ENCODE measurements at places on chromosomes 4 and X.

- no peak for DNase-seq
Observed at GRCh38 chr4:3613967-3614730, 81.9 kb upstream of the LRPAP1 start.

DNA sequence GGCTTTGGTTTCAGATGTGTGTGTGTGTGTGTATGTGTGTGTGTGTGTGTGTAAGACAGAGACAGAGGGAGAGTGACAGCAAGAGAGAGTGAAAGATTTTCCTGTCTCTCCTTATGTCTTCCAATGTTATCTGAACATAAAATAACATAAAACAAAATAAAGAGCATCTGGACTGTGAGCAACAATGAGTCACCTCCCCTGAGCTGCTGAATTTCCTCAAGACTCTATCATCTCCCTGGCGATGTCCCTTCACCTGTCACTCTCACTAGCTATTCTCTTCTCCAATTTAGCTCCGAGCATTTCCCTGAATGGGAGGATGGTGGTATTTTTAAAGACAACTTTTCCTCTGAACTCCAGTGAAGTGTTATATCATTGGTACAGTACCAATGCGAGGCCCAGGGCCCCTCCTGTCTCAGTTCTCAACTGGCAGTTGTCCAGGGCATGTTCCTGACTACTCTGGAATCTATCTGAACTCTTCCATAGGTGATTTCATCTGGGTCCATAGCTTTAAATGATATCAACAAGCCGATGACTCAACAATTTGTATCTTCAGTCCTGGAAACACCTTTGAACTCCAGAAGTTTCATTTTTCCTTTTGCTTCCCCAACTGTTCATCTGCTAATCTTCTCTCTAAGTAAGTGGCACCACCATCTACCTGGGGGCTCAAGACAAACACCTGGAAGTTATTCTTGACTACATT is 195.0 kb upstream of the CLNK start:
- no peak for DNase-seq

DNA sequence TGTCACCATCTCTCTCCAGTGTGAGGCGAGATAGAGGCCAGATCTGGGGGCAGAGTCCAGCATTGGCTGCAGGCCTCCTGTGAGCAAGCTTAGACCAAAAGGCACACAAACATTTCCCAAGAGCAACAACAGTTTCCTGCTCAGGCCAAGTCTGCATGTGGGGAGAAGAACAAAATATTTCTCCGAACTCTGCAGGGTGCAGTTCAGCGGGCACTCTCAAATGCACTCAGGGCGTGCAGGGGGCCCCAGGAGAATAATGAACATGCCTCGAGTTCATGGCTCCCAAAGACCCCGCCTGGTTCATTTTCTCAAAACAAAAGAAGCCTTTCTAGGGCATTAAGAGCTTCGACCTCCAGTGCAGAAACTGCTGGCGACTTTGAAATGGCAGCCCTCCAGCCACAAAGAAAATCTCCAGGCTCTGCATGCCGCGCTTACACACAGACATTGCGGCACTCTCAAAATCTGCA is 57.8 kb upstream of the HELT start:
- no peak for DNase-seq

DNA sequence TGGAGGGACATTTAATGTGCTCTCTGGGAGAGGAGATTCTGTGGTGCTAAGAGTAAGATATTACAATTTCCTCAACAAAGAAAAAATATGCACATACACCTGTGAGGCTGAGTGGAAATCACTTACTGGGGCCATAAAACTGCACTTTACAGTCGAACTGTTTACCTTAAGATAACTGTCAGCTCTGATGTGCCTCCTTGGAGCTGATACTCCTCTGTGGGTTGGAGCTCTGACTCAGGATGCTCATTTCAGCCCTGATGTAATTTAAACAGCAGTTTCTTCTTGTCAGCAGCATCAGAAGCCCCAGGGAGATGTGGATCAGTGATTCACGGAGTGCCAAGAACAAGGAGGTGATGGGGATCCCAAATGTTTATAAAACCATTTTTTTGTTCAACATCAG is 241.9 kb upstream of the SFRP2 start:
- no peak for DNase-seq

- no peak for DNase-seq
Observed at GRCh38 chr4:13891544-13891939, 264.0 kb upstream of the BOD1L1 start.

GRCh38 chrX:10401239-10401638 is 219.1 kb downstream of the MID1 start:
- no peak for DNase-seq
